ENCODE measurements at places on chromosomes 4 and X. TPM values are rescaled to one million over a fixed set of nuclear protein-coding genes. Genes with fewer than 3 reads are reported as not detected.

- DNase-seq, result no peak
These were observed 59.4 kb upstream of the FBXW7 start for GRCh38 chr4:152594978-152595925.

DNA sequence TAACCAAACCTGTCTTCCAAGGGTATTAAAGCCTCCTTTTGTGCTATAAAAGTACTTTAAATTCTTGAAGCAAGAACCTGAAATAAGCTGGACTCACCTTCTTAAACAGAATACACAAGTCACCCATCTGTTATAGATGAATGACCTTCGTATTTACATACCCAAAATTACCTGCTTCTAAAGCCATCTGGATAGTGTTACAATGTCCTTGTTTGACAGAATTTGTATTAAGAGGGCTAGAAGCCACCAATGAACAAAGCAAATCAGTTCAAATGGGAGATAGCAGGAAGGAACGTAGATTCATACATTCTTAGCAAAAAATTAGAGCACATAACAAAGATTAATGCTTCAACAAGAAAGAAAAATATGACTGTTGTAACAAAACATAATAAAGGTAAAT, 33.7 kb upstream of the CCSER1 start:
- DNase-seq, result no peak

DNA sequence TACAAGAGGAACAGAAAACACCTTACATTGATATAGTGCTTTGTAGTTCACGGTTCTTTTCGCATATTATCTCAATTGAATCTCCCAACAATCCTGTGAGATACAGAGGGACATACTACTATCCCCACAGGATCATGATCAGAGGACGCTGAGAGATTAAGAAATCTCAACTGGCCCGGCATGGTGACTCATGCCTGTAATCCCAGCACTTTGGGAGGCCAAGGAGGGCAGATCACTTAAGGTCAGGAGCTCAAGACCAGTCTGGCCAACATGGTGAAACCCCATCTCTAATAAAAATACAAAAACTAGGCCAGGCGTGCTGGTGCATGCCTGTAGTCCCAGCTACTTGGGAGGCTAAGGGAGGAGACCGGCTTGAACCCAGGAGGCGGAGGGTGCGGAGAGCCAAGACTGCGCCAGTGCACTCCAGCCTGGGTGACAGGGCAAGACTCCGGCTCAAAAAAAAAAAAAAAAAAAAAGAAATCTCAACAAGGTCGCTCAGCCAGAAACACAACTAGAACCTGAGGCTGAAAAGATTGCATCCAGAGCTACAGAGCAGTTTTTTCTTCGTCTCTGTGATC, 7.4 kb downstream of the APOO start:
- DNase-seq, result no peak

DNA sequence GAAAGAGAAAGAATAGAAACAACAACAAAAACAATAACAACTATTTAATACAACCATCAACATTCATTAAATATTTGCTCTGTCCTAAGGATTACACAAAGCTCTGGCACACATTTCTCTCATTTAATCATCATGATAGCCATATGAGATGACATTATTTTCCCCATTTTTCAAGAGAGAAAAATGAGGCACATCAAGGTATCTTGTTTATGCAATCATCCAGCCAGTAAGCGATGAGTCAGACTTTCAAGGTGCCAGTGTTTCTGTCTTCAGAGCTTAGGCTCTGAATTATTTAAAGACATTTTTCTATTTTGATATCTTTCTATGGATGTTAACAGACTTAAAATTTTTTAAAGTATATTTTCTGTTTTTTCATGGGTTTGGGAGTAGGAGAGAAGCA, 541.8 kb upstream of the SMIM31 start:
- DNase-seq, result no peak

DNA sequence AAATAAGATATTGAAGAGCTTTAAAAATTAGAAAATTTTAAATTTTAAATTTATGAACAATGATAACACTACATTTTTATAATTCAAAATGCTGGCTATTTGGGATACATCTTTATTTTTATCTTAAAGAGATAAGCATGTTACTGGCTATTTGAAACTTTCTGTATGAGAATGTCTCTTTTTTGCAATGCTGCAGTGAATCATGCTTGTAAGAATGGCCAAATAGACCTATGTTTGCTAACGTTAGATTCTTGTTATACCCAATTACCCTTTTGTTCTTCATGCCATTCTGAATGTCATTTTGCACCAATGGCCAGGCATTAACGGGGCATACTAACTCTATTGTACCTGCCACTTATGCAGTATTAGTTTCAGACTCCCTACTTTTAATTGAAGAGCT, 49.5 kb downstream of the SLIT2 start:
- DNase-seq, result no peak

The CPLX1 gene
- total RNA-seq, result 3.3 TPM

DNA sequence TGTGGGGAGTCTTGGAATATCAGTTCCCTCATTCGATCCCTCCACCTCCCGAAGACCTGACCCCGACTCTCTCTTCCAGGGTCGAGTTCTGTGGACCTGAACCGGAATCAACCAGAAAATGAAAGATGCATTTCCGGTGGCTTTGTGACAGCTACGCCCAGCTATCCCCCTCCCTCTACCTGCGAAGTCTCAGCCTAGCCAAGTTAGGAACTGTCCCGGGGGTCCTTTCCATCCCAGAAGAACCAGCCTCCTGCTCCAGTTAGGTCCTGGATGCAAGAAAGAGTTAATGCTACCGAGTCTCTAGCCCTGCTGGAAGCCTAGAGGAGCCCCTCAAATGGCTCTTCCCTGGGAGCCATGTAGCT, 13.4 kb upstream of the ETDC start:
- DNase-seq, result no peak

DNA sequence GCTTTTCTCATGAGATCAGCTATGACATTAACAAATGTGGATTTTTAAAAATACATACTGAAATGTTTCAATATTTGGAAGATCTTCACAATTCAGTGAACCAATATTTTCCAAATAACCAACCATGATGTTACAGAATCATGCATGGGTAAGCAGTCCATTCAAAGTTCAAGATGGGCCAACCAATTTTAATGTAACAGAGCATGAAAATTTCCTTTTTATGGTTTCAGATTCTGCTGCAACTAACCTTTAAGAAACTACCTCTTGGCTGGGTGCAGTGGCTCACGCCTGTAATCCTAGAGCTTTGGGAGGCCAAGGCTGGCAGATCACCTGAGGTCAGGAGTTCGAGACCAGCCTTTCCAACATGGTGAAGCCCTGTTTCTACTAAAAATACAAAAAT, 107.7 kb downstream of the RBM47 start:
- no peak for DNase-seq

DNA sequence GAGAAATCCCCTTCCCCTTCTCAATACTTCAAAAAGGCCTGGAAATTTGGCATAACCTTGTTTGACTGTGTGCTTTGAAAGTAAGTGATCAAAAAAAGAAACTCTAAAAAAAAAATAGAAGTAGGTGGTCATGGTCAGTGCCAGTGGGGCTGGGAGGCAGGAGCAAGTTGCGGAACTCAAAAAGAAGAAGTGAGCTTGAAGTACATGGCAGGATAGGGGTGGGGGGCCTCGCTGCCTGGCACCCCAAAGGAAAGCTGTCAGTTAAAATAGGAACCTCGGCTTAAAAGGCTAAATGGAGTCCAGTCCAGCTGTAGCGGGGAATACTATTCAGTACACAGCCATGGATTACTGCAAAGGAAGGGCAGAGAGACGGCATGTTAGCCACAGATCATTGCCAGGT, 12.2 kb upstream of the NKRF start:
- DNase-seq, result no peak

DNA sequence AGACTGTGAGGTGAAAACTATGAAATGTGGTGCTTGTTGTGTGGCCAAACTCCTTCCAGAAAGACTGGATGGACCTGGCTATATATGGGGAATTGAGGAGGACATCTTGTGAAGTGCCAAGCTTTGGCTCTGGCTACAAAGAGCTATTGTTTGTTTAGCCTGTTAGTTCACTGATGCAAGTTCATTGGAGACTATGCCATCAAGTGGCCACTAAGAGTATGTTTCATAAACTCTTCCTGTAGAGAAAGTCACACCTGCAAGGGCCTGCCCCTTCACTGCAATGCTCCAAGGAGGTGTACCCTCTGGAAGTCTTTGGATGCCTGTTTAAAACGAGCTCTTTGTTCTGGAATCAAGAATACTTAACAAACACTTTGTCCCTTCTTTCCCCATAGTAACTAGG, 382.0 kb downstream of the GABRG1 start:
- no peak for DNase-seq

- DNase-seq, result no peak
These were observed 102.5 kb downstream of the DDIT4L start for GRCh38 chr4:100087743-100088142.

GRCh38 chr4:73662709-73663546, 42.7 kb upstream of the RASSF6 start:
- no peak for DNase-seq
